PC-9 (cell line): ENCODE measurements at places on chromosomes 12 and 14. TPM values are rescaled to one million over a fixed set of nuclear protein-coding genes. Genes with fewer than 3 reads are reported as not detected.

- no peaks in the 10 kb centered on the region for H3K36me3 ChIP-seq
- H3K27ac ChIP-seq: no peak overlapping the region
- DNase-seq: peak; percentile 19
- peaks cover 10% of the 10 kb centered on the region for H3K27me3 ChIP-seq
- no peak overlapping the region for H3K4me3 ChIP-seq
- no peaks in the 10 kb centered on the region for H3K4me1 ChIP-seq
Observed at GRCh38 chr12:128644664-128645296, 179.0 kb downstream of the SLC15A4 start.

DNA sequence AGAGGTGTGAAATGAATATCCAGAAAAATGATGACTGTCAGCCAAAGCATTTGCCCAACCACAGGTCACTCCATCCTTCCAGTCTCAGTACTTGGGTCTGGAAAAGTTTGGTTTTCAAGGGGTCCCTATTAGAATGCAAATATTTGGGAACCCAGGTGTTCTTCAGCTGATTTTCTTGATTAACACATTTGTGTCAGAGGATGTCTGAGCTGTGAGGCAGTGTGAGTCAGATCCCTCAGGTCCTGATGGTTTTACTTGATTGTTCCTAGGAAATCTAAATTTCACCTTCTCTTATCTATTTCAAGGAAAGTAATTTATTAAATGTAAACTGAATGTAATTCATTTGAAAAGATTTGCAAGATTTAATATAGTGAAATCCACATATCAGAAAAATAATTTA, 71.5 kb downstream of the SSPN start:
- H3K36me3 ChIP-seq: no peaks in the 10 kb centered on the region
- H3K4me3 ChIP-seq: no peak overlapping the region
- no peaks in the 10 kb centered on the region for H3K27me3 ChIP-seq
- no peak overlapping the region for H3K27ac ChIP-seq
- H3K4me1 ChIP-seq: peaks cover 40% of the 10 kb centered on the region
- DNase-seq: no peak

DNA sequence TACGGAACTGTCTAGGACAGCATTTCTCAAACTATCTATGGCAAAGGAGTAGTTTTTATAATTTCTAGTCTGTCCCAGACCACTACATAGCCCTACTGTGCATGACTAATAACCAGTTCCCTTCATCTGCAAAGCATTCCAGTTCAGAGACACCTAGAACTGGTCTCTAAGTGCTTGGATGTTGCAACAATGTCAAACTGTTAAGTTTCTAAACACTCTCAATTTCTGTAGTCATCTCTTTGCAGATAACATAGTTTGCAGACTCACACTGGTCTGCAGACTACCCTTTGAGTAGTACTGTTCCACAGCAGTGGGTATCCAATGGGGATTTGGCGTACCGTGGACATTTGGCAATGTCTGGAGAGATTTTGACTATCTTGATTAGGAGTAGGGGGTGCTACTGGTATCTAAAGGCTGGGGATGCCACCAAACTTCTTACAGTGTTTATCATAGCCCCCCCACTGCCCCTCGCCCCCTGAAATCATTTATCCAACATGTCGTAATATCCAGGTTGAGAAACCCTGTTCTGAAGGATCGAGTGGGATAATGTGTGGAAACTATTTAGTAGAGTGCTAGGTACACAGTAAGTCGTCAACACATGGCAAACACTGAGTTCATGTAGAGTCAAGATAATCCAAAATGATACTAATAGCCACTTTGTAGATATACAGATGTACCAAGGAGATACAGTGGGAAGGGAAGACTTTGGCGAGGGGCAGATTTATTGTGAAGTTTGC, 1.7 kb downstream of the C12orf76 start:
- no peaks in the 10 kb centered on the region for H3K27me3 ChIP-seq
- H3K27ac ChIP-seq: no peak overlapping the region
- H3K4me3 ChIP-seq: no peak overlapping the region; the same call in 1 of the 2 replicates
- H3K4me1 ChIP-seq: peaks cover 15% of the 10 kb centered on the region
- no peaks in the 10 kb centered on the region for H3K36me3 ChIP-seq

DNA sequence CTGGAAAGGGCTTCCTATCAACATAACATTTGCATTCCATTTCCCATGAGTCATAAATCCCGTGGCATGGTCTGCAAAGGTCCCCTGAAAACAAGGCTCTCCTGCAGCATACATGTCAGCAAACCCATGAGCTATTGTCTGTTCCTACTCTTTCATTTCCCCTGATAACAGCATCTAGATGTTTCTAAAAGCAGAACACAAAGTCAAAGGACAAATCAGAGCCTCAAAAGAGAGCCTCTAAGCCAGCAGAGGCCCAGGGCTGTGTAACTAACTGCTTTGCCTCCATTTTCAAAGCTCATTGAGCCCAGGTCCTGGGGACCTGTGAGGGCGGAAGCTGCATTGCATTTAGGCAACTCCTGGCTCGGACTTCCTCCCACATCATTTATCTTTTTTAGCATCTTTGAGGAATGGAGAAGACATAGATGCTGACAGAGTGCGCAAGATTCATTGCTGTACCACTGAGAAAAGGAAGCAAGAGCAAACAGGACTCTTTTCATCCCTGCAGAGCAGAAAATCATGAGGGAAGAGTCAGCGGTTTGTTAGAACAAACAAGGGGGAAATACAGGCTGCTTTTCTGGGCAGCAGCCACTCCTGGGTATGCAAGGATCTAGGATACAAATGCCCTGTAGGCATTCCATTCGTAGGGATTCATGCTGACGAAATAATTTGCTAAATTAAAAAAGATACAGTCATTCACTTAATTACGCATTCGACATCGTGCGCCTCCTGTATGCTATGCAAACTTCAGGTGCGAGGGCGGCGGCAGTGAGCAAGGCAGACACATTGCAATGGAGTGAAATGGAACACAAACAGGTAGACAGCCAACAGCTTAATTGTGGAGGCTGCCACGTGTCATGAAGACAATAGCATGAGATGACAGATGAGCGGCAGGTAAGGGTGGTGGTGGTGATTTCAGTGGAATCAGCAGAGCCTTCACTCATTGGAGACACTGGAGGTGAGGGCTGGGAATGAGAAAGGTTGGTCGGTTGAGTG, 131.0 kb downstream of the TMEM132D start:
- no peak overlapping the region for H3K4me3 ChIP-seq
- no peaks in the 10 kb centered on the region for H3K4me1 ChIP-seq
- peaks cover 37% of the 10 kb centered on the region for H3K27me3 ChIP-seq
- no peaks in the 10 kb centered on the region for H3K36me3 ChIP-seq

DNA sequence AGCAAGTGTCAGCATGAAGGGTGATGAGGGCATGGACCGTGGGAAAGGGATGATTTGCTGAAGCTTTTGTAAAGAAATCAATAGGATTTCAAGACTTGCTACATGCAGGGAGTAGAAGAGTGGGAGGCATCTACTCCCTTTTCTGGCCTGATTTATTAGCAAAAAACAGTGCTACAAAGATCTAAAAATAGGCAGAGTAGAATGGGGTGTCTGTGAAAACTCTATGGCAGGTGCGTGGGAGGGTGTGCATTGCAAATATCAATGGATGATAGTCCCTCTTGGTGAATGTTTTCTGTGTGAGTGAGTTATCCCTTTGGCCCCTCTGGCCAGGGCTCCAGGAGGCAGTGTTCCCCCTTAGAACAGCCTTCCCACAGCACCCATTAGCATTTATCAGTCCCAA, 139.0 kb downstream of the SMOC1 start:
- no peaks in the 10 kb centered on the region for H3K36me3 ChIP-seq
- DNase-seq: no peak
- H3K27me3 ChIP-seq: peaks cover 7% of the 10 kb centered on the region; the same call in 1 of the 2 replicates
- no peak overlapping the region for H3K4me3 ChIP-seq

DNA sequence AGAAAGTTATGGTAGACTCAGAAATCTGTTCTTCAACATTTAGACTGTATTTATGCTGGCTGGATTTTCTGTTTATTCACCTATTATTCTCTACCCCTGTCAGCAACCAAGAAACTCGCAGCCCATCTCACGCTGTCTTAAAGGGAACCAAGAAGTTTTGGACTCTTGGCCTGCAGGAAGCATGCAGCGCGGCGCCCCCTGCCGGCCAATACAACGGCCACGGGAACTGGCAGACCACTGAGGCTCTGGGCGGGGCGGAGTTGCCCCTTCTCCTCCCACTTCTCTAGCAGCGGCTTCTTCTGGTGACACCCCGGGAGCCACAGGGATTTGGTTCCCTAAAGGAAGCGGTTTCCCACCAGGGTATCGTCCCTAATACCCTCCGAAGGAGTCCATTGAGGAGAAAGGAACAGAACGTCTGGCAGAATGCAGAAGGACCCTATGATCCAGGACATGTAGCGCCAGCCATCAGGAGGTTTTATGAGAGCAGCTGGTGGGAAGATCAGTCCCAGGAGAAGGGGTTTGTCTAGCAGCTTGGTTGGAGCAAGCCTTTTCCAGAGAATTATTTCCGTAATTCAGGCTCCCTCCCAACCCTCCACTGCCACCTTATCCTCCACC, 21.0 kb upstream of the RNASE2 start:
- no peaks in the 10 kb centered on the region for H3K36me3 ChIP-seq
- H3K27me3 ChIP-seq: peaks cover 7% of the 10 kb centered on the region; the same call in 1 of the 2 replicates
- no peaks in the 10 kb centered on the region for H3K4me1 ChIP-seq
- no peak overlapping the region for H3K4me3 ChIP-seq

DNA sequence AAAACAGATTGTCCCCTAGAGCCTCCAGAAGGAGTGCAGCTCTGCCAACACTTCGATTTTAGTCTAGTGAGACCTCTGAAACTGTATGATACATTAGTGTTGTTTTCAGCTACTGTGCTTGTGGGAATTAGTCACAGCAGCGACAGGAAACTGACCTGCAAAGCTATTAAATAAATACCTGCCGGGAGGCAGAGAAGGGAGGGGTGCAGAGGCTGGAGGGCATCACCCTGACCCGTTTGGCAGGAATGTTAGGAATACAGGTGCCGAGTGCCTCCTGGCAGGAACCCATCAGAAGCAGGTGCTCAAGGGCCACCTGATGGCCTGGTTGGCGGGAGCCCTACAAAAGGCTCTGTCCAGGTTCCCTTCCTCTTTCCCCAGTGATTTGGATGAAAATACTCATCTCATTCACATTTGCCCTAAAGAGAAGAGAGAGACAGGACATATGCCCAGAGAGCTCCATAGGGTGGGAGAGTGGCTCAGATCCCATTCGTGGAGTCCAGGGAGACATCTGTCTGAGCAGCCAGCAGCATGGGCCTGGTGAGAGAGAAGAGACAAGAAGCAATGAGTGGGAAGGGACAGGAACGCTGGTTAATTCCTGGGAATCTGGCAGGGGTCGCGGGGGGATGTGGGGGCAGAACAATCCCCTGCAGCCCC, 44.6 kb downstream of the C14orf132 start:
- H3K4me1 ChIP-seq: peaks cover 63% of the 10 kb centered on the region
- no peaks in the 10 kb centered on the region for H3K36me3 ChIP-seq
- H3K27ac ChIP-seq: peak overlapping the region; percentile 71
- peak; percentile 93 for DNase-seq
- H3K4me3 ChIP-seq: no peak overlapping the region

- H3K27me3 ChIP-seq: no peaks in the 10 kb centered on the region
- H3K36me3 ChIP-seq: 0 out of 2 replicates have a peak, but pooled peaks cover 4% of the 10 kb centered on the region
- H3K27ac ChIP-seq: peak overlapping the region; percentile 29; the same call in 1 of the 2 replicates
- no peak overlapping the region for H3K4me3 ChIP-seq
- H3K4me1 ChIP-seq: peaks cover 10% of the 10 kb centered on the region; the same call in 1 of the 2 replicates
Observed at GRCh38 chr14:71591929-71592328, 340.3 kb upstream of the RGS6 start.

DNA sequence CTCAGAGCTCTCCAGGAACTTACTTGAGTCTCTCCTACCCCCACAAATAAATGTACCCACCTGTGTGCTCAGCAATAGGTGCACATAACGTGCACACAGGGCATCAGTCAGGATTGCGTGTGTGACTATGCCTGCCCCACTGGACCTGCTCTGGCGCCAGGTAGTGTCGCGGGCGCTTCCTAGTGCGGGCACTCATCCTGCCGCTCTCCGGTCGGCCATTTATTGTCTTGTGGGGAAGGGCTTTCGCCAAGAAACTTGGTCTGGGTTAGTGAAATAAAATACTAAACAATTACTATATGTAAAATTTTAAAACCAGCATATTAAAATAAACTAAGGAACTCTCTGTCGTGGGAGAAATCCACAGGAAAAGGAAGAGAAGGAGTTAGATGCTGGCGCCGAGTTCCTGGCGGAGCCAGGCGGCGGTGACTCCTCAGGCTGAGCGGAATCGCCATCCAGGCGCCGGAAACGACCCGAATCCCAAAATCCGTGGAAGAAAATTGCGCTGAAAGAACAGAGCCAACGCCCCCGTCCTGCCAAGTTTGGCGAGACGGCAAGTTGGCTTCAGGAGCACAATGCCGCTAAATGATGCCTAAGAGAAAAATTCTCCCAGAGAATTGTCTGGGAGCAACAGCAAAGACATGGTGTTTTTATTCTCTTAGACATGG, 7.9 kb upstream of the HOXC13 start:
- no peaks in the 10 kb centered on the region for H3K27me3 ChIP-seq
- no peak overlapping the region for H3K27ac ChIP-seq
- H3K4me1 ChIP-seq: no peaks in the 10 kb centered on the region

- no peaks in the 10 kb centered on the region for H3K36me3 ChIP-seq
- no peaks in the 10 kb centered on the region for H3K4me1 ChIP-seq
- H3K27ac ChIP-seq: no peak overlapping the region
- peaks cover 35% of the 10 kb centered on the region for H3K27me3 ChIP-seq
Observed at GRCh38 chr12:130547480-130548155, 168.5 kb downstream of the RIMBP2 start.

DNA sequence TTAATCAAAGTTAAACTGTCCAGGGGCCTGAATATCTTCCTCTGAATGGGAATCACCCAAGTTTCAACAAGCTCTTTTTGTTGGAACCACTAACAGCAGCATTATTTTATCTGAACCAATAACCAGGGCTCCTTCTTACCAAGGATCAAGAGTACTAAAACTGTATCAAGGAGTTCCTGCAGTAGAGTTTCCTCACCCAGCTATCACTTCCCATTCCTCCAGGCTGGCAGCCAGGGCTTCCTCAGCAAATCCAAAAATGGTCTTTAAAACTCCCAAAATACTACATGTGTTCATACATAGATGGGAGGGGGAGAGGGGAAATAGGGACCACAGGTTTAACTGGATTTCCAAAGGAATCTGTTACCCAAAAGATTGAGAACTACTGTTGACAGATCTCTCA, 10.5 kb downstream of the FMNL3 start:
- no peak overlapping the region for H3K27ac ChIP-seq
- no peaks in the 10 kb centered on the region for H3K27me3 ChIP-seq
- no peak overlapping the region for H3K4me3 ChIP-seq
- 0 out of 2 replicates have a peak, but pooled peaks cover 8% of the 10 kb centered on the region for H3K4me1 ChIP-seq

- no peak overlapping the region for H3K27ac ChIP-seq
- DNase-seq: no peak
- no peak overlapping the region for H3K4me3 ChIP-seq
- peaks cover 5% of the 10 kb centered on the region for H3K4me1 ChIP-seq
Observed at GRCh38 chr12:15763328-15763727, 25.9 kb downstream of the EPS8 start.

Gene STX2
- 8.2 and 9.7 TPM in 2 replicates for total RNA-seq

Gene C14orf93
- total RNA-seq: 13.3 and 13.9 TPM in 2 replicates

Gene TPPP2
- not detected in 2 replicates for total RNA-seq

Gene PPP4R4
- not detected in 2 replicates for total RNA-seq

Gene FANCM
- 9.9 and 14.1 TPM in 2 replicates for total RNA-seq

Gene HOXC12
- total RNA-seq: 0.24 and 0.28 TPM in 2 replicates
